ENCODE measurements at places on chromosomes 1 and 21. TPM values are rescaled to one million over a fixed set of nuclear protein-coding genes. Genes with fewer than 3 reads are reported as not detected.

- no peak for DNase-seq
Measured at GRCh38 chr1:29808141-29808995, 572.0 kb downstream of the PTPRU start.

Gene AGRN
- 382 TPM for total RNA-seq

DNA sequence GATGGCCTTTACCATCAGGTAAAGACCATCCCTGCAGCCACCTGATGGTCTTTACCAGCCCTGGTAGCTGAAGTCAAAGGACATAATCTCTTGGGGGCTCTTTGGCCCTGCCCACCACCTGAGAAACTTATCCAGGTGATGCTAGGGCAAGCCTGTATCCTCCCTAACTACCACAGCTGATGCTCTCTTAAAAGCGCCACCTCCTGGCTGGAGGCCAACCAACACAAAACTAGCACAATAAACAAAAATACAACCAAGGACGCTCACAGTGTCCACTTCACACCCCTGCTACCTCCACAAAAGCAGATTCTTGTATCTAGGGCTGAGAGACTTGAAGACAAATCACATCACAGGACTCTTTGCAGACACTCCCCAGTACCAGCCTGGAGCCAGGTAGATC, 357.1 kb upstream of the POU3F1 start:
- no peak for DNase-seq

DNA sequence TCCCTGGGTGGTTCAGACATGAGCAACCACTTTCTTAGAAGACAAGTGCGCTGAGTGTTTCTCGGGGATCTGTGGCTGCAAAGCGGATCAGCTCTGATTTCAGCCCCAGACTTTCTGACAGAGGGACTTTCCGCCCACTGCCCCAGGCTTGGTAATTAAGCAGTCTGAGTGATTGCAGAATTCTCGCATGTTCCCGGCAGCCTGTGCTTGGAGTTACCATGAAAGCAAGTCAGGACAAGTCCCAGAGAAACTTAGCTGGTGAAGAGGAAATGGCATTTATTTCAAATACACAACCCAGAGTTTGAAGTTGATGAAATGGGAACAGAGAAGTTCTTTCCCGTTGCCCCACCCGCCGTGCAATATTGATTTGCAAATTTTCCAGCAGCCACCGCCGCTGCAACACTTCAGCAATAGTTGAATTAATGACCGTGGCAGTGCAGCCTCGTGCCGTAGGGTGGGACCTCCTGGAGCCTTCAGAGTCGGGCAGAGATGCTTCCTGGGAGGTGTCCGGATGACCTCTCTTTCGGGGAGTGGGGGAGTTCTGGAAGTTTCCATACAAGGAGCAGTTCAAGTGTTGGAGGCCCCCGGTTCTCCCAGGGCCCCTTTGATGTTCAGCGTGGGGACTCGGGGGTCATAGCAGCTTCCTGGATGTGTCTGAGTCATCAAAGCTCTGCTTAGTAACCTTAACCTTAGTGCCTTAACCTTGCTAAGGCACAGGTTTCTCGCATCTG, 134.7 kb downstream of the KAZN start:
- DNase-seq = no peak

Gene CLIC6
- 0.15 TPM for total RNA-seq
